ENCODE measurements at places on chromosomes 1 and 21.

DNA sequence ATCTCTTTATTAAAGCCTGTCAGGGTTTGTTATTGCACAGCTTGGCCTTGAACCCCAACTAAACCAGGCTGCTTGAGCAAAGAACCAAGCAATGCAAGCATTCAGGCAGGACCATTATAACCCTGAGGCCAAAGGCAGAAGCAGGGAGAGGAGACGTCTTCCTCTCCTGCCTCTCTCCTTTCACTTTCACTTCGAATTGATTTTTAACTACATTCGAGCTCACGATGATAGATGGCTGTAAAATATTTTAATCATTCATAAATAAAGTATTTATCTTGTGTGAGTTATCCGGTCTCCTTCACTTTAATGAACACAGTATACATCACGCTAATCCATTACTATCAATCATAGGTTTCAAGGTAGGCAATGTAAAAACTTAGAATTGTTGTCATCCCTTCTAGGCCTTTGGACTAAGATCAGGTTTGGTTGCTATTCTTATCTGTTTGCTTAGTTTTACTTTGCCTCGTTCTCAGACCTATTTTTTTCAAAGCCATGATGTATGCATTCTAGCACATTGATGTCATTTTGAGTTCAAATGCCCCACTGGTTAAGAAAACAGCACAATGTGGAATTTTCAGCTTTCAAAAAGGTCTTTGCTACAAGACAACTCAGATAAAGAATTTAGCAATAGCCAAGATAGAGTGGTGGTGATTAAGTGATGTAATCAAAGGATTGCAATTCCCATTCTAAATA lies 480.2 kb upstream of the RUNX1 start:
- no peak for DNase-seq

DNA sequence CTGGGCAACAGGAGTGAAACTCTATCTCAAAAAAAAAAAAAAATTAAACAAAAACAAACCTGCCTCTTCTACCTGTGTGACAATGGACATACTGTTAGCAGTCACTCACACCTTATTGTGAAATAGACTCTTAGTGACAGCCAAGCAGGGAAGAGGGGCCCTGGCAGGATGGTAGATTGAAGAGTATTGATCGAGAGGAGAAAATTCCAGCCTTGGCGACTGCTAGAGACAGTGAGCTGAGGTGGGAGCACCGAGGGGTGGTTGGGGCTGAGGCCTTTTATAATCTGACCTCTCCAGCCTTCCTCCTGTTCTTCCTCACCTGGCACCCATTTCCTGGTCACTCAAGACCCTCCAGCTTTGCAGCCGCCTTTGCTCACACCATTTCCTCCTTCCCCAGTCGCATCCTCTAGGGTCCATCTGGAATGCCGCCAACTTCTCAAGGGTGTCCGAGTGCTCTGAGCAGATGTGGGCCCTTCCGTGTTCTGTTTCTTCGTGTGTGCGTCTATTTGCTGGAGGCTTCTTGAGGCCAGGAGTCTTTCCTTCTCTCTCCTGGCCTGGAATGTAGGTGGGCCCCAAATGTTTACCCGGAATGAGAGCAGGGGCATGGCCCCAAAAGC lies 196.9 kb upstream of the TMEM51 start:
- DNase-seq, result no peak

DNA sequence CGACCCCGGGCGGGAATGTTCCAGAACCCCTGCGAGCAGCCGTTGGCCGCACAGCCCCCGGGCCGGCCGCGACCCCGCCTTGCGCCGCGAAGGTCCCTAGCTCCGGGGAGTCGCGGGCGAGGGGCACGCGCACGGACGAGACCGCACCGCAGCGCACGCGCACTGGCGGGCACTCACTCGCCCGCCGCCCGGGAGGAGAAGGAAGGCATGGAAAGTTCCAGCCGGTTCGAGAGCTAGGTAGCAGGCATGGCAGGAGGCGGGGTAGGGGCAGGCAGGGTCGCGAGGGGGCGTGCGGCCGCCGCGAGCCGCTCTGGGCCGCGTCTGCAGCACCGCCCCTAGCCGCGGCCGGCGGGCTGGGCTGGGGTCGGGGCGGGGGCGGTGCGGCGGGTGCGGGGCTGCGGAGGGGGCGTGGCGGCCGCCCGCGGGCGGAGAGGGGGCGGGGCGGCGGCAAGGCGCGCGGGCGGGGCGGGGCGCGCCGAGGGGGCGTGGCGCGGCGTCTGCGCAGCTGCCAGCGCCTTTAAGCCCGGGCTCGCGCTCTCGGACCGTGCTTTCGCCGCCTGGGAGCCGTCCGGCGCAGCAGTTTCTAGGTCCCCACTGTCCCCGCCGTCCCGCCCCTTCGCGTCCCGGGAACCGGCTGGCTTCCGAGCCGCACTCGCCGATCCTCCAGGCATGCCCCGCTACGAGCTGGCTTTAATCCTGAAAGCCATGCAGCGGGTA lies at the start of the genes MRPS6 and SLC5A3:
Gene MRPS6 (plus strand): TSS at position 547 of the 717 bp plus-strand sequence. CDS start 123 bp downstream, at position 670.
Gene SLC5A3 (plus strand): TSS at position 547 of the 717 bp plus-strand sequence. CDS start 21,621 bp downstream, outside the sequence.
- peak; percentile 70 for DNase-seq

GRCh38 chr1:25430073-25430966 lies at the start of gene MACO1:
Gene MACO1 (plus strand): TSS chr1:25430897. CDS start chr1:25431099, 202 bp downstream.
- peak; percentile 97 for DNase-seq

GRCh38 chr1:153752072-153752471 lies 23.1 kb upstream of the SLC27A3 start:
- no peak for DNase-seq

DNA sequence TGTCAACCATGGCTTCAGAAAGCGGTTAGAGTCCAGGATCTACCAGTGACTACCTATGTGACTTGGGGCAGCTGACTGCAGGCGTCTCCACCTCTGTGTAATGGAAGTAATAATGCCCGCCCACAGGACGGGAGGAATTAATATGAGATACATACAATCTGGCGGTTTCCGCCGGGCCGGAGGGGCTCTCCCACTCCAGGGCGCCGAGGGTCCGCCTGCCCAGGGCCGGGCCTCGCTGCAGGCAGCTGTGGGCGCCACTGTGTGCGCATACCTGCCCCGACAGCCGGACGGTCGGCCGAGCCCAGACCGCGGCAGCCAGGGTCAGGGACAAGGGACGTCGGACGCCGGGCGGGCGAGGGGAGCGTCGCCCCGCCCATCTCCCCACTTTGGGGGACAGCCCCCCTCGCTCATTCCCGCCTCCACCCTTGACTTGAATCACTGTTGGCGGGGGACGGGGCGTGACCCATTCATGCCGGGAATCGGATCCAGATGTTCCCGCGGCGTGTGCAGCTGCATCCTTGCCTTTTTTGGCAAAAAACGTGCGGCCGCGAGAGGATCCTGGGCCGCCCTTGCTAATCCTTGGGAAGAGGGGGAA lies 6.0 kb upstream of the SF3A3 start:
- DNase-seq, result peak; percentile 76

DNA sequence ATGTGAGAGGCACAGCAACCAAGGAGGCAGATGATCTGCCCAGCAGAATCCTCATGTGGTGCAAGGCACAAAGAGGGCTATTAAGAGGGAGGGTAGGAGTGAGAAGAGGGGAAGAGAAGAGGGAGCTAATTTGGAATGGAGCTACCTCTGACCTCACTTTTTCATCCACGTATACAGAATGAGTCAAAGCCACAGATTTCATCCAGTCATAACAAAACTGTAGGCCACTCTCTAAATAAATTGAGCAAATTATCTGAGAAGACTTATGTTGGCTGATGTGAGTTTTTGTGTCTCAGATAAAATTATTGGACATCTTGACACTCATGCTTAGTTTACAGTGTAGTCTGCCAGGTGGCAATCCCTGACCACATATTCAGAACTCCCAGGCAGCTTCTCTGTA lies 325.6 kb downstream of the TTLL7 start:
- DNase-seq, result no peak

DNA sequence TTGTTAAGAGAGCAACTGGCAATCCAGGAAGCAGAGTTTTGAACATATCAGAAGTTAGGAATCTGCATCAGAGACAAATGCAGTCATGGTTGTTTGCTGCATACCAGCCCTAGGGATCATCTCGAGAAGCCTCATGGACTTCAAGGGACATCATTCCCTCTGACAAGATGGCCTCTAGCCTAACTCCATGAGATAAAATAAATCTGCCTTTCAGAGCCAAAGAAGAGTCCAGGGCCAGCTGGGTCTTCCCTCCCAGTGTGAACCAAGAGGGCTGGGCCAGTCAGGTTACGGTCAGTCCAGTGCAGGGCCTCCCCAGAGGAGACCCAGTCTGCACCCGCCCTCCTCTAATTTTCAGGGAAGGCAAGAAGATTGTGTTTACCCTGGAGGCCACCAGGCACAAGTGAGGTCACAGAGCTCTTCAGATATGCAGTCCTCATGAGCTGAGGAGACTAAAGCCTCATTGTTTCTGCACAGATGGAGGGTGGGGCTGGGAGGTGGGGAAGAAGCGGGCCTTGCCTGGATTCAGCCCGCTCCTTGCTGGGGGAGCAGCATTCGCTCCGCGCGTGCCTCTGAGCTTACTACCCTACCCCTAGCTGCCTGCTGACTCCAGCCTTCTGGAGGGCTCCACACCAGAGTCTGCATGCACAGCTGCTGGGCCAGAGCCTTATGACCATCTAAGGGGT lies 52.8 kb downstream of the CAPN2 start:
- no peak for DNase-seq

- no peak for DNase-seq
Measured at GRCh38 chr1:5734996-5735395, 257.2 kb downstream of the NPHP4 start.

GRCh38 chr1:45822644-45823043 lies 19.2 kb downstream of the MAST2 start:
- DNase-seq, result no peak

DNA sequence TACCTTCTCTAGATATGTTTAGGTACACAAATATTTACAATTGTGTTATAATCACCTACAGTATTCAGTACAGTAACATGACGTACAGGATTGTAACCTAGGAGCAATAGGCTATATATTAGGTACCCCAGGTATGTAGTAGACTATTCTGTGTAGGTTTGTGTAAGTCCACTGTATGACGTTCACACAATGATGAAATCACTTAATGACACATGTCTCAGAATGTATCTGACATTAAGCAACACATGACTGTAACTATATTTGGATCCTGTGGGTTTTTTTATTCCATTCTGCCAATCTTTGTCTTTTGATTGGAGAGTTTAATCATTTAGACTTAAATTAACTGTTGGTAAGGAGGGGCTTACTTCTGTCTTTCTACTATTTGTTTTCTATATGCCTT lies 52.1 kb downstream of the STYXL2 start:
- DNase-seq, result no peak

DNA sequence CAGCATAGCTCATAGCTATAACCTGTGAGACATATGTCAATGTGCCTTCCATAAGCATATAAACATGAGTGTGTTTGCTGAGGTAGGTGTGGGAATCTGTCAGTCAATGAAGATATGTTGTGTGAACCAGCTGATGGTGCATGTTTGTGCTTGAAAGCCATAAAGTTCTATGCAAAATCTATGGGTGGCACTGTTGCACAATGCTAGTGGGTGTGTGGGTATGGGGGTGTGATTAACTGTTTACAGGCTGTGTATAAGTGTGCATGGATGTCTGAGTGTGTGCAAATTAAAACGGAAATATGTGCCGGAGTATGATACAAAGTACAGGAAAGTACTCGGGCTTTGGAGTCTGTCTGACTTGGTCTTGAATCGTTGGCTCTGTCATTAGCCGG lies 1.0 kb upstream of the ATP2B4 start:
- no peak for DNase-seq

DNA sequence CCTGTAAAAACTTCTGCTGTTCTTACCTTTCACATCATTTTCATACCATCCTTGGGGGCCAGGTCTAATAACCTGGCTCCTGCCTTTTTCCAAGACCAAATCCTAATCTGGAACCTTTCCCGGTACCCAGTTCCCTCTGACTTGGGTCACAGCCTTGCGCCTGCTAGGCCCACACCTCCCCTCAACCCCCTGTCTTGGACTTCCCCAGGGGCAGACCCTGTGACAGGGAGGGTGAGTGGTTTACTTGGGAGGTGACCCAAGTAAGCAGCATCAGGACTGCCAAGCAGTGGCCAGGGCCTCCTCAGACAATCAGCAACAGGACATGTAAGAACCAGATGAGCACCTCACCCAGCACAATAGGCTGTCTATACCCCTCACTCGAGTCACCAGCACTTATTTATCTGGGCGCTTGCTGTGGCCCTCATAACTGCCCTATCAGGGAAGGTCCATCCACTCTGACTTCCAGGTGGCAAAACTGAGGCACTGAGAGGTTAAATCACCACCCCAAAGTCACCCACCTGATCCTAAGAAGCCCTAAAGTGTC lies 124.7 kb downstream of the MATN1 start:
- no peak for DNase-seq

GRCh38 chr1:58451560-58452191 lies 94.8 kb downstream of the OMA1 start:
- DNase-seq, result no peak

DNA sequence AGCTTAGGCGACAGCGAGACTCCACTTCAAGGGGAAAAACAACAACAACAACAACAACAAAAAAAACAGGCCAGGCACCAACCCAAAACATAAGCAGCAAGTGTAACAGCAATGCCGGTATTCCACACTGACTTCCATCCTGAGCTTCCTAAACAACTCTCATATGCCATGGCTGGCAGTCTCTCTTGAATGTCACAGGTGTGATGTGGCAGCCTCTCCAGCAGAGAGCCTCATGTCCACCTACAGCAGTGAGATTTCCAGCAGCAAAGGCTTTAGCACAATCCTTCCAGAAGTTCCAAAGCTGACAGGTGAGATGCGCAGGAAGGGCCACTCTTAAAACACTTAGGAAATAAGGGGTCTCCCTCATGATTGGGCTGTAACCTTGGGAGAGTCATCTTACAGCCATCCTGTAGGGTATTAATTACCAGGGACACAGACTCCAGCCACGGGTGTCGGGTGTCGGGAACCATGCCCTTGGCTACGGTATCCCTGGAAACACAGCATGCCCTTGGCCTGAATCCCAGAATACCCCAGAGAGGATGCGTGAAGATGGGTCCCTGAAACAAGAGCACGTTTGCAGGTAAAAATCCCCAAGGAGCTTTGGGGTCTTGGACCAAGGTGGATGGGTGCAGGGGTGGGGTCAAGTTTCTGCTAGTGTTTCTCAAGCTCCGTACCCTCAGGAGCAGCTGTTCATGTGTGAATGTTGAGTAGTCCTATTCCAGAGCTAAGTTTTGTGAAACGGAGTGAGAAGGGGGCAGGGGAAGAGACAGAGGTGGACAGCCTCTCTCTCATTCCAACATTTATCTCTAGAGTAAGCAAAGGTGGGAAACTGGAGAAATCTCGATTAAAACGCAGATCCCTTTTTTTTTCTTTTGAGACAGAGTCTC lies 31.4 kb downstream of the CLSTN1 start:
- no peak for DNase-seq

DNA sequence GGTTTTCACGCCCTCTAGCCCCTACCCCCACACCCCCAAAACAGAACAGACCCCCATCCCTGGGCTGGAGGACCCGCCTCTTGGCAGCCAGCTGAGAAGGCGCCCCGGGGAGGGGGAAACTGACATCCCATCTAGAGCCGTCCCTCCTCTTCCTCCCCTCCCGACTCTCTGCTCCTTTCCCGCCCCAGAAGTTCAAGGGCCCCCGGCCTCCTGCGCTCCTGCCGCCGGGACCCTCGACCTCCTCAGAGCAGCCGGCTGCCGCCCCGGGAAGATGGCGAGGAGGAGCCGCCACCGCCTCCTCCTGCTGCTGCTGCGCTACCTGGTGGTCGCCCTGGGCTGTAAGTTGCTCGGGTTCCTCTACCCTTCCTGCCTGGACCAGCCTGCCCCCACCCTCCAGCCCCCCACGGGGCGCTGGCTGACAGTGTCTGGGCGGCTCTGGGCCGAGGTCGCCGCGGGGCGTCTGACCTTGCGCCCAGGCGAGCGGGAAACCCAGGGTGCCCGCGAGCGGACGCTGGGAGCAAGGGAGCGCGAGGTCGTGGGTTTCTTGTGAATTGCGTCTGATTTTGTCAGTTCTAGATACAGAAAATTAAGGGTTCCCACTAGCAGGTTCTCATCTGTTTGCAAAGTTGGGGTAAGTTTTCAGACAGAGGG lies 618 bp downstream of the JAM2 start:
- DNase-seq, result peak; percentile 47
